ENCODE measurements at places on chromosomes 3 and 15.

DNA sequence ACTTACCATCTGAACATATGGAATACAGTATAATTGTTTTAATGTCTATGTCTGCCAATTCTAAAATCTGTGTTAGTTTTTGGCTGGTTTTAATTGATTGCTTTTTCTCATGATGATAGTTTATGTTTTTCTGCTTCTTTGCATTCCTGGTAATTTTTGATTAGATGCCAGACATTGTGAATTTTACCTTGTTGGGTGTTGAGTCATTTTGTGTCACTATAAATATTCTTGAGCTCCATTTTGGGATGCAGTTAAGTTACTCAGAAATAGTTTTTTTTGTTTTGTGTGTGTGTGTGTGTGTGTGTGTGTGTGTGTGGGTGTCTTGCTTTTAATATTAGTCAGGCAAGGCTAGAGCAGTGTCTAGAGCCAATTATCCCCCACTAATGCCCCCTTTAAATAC, 818.8 kb upstream of the NR2F2 start:
- DNase-seq: no peak

- no peak for DNase-seq
Measured at GRCh38 chr3:193499136-193499770, 55.4 kb downstream of the ATP13A4 start.

DNA sequence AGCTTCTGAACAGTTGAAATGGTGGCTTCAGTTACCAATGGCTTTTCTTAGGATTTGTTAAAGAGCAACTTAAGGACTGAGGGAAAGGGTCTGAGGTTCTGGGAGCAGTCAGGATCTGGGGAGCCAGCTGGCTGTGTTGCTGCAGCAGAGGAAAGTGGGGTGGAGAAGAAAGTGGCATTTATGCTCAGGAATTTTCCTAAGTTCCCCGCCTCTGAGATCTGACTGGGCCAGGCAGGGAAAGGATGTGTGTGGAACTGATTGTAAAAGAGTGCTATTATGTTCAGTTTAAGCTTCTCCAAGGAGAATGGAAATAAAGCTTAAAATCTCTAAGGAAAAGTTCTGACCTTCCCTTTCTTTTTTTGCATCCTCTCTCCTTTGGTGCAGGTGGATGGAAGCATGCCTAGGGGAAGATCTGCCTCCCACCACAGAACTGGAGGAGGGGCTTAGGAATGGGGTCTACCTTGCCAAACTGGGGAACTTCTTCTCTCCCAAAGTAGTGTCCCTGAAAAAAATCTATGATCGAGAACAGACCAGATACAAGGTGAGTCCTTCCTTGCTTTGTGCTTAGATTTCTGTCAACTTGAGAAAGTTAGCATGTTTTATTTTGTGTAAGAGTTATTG, 37.8 kb downstream of the IQGAP1 start:
- DNase-seq: no peak

DNA sequence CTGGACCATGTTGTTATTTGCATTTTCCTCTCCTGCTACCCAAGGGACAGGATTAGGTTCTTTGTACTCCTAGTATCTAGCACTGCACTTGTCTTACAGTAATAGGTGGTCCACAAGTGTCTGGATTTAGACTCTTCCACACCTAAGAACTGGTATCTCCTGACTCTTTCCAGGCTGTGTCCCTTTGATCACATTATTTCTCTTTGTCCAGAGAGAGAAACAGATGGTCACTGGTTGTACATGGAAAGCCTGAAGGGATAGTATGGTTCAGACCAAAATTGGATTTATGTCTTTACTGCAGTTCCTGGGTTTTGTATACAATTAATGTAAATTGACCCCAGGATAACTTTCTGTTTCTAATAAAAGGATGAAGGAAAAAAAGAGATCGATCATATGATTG, 64.0 kb downstream of the PDE8A start:
- DNase-seq: no peak

GRCh38 chr15:42368096-42368495, 8.8 kb downstream of the CAPN3 start:
- DNase-seq: no peak

DNA sequence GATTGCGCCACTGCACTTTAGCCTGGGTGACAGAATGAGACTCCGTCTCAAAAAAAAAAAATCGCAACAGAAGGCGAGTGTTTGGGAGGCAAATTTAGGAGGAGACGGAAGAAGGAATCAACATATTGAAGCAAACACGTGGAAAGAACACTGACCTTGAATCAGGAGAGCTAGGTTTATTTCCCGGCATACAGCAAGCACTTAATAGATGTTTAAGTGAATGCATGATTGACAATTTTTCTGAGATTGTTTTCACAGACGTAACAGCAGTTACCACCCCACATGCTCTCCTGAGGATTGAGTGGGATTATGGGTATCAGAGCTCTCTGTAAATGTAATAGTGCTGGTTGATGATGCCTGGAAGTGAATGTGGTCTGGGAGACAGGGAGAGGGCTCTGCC, 5.6 kb upstream of the RPP25 start:
- no peak for DNase-seq

- DNase-seq: peak; percentile 68
Measured at GRCh38 chr3:156150434-156151066, 30.2 kb downstream of the KCNAB1 start.
